Right ventricle myocardium inferior (tissue), 1 donor: ENCODE measurements at places on chromosomes 2 and 18. TPM values are rescaled to one million over a fixed set of nuclear protein-coding genes. Genes with fewer than 3 reads are reported as not detected.

DNA sequence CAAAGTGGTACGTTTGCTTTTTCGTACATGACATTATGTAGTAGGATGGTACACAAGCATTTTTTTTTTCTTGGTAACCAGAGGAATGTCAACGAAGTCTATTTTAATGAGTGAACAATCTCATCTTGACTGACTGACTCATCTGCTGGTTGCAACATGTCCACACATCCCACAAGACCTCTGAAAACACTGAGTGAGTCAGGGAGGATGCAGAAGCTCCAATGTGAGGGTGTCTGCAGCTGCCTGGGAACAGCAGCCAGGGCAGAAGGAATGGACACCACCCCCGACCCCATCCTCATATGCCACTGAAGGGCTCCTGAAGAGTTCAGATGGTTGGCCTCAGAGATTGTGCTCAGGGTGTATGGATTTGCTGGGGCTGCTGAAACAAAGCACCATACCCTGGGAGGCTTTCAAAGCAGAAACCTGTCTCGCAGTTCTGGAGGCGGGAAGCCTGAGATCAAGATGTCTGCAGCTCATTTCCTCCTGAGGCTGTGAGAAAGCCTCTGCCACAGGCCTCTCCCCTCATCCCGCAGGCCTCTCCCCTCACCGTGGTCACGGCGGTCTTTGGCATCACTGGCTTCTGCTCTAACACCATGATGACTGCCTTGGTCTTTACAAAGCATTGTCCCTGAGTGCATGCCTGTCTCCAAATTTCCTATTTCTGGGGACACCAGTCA lies 124.6 kb downstream of the LRATD1 start:
- no peak for DNase-seq

GRCh38 chr18:55144193-55144930 lies 185.1 kb upstream of the CCDC68 start:
- no peak for DNase-seq

DNA sequence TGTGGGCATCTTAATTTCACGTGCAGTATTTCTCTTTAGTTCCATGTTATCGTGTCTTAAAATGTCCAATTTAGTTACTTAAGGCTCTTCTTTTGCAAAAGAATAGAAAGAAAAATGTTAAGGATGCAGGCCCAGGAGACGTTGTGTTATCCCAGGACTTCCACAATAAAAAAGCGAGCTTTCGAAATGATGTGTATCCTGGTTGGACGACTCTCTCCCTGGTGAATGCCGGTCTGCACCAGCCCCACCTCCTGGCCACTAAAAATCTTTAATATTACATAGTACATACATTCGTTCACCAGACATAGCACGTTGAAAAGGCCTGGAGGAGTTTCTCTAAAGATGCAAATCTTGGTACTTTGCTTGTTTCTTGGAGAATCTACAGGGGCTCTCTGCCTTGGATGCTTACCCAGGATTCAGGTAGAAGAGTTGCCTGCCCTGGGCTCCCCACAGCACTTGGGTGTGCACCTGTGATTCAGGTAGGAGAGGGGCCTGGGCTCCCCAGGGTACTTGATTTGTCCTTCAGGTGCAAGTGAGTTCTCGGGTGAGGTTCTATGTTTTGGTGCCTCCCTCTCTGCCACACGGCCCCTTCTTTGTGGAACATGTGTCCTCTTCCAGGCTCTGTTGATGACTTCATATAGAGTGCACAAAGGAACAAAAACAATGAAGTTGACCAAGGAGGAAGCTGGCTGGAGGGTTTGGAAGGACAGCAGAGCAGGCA lies 26.6 kb downstream of the TWIST2 start:
- DNase-seq, result no peak

ATOH8 gene
- 29.1 TPM for total RNA-seq

GRCh38 chr2:96320728-96321622 lies 4.1 kb upstream of the ITPRIPL1 start:
- no peak for DNase-seq

GRCh38 chr2:152303951-152304350 lies 31.0 kb upstream of the FMNL2 start:
- DNase-seq, result no peak

TLX2 gene
- total RNA-seq, result not detected

DNMT3A gene
- total RNA-seq, result 18.6 TPM

TIGD1 gene
- total RNA-seq, result 2.0 TPM

DNA sequence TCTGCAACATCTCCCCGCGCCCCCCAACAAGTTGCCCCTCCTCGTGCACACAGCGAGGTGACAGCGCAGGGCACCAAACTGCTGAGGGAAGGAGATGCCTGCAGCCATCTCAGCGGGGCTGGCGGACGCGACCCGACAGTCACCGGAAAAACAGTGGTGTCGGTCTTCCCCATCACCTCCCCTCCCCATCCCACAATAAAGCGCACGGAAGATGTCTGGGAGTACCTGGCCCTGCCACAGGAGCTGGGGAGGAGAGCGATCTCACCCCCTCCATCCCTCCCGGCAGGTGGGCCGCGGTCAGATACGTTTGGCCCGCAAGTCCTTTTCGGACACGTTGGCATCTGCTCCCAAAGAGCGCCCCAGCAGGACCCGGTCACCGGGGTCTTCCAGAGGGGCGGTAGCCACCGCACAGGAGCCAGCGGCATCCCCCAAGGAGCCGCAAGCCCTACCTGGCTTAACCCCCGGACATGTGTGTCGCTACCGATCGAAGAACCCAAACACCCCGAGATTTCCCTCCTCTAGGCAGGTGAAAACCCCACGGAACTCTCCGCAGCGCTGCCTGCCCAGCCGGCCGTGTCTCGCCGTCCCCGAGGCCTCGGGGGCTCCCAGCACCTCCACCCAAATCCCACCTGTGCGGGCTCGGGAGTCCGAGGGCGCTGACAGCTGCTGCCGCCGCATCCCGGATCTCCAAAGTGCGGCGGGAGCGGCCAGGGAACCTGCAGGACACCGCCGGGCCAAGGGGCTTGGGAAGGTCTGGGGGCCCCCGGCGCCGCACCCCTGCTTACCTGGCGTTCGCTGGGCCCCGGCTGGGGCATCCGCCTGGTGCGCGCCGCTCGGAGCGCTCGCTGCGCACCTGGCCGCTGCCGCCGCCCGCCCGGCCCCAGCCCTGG lies 657 bp downstream of the ATP8B1 start:
- no peak for DNase-seq

DNA sequence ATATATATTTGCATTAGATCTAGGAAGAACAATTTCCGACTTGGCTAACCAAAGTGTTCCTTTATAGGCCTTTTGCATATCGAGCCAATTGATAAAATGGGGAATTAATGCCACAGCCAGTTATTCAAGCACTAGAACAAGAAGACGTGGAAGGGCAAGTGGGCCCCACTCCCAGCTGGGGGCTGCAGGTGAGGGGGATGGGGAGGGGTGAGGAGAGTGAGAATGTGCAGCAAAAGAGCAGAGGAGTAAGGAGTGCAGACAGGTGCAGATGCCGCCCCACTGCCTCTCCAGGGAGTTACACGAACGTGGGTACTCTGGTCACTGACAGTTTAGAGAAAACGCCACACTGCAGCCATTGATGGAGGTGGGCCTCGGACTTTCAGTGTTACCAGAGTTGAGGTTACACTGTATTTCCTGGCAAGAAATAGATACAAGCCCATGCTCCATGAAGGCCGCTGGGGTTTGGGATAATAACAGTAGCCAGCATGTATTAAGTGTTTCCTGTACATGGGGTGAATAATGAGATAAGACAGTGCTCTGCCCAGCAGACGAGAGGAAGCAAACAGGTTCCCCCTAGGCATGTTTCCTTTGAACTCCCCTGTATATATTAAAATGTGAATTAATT lies 40.9 kb downstream of the GORASP2 start:
- no peak for DNase-seq

MRPL30 gene
- total RNA-seq, result 39.3 TPM

SH3RF3 gene
- total RNA-seq, result 8.0 TPM

DNA sequence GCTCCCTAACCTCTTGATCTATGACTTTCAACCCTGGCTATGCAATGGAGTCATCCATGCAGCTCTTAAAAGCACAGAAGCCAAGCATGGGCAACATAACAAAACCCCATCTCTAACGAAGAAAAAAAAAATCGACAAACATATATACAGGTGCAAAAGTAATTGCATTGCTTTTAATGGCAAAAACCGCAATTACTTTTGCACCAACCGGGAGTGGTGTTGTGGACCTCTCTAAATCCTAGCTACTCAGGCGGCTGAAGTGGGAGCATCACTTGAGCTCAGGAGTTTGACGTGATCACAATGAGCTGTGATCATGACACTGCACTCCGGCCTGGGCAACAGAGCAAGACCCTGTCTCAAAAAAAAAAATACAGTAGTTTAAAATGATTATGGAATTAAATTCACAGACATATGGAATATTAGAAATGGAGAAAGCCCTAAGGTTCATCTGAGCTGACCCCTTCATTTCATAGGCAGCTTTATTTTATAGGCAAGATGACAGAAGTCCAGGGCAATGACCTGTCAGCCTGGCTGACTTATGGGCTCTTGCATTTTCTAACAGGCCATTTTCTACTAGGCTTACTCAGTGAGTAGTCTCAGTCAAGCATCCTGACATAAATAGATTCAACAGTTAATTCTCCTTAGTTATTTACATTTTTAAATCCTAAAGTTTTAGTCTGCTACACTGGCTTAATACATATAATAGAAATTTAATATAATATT lies 183.8 kb downstream of the ANKRD44 start:
- no peak for DNase-seq

DNA sequence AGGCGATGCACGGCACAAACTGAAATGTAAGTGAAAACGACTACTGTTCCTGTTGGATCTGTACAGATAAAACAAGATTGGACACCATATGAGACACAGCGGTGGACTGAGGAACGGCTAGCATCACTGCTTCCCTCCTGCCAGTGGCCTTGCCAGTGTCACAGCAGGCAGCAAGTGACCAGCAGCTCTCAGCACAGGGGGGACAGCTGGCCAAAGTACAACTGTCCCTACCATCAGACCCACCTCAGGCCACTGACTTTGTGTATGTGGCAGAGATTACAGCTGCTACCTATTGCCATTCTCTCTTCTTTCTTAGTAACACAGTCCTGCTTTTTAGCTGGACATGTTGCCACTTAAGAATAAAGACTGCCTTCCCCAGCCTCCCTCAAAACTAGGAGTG lies 80.0 kb upstream of the SLC66A3 start:
- no peak for DNase-seq

NEURL3 gene
- 0.14 TPM for total RNA-seq

FSHR gene
- total RNA-seq, result 0.14 TPM

DNA sequence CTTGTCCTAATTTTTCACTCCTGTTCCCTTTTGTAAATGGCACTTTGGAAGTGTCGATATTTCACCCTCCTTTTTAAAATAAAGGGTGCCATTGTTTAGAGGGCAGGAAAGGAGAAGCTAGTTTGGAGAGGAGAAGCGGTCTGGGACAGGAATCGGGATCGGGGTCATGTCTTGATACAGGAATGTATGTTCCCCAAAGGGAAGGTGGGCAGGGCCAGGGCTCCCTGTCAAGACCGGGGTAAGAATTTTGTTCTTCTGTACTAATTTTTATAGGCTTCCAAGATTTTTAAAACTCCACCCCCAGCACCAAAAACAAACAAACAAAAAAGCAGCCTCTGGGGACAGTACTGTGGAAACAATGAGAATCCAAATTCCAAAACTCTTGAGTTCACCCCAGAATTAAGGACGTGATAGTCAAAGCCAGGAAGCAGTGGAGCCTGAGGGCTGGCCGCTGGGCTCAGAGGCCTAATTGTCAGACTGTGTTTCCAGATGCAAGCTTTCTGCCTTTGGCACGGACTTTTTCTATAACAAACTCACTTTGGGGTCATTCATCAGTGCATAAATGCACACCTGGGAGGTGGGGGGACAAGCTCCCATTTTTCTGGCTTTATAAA lies 250.4 kb upstream of the SIX2 start:
- DNase-seq, result no peak

TMEM150A gene
- total RNA-seq, result 10.8 TPM

DNA sequence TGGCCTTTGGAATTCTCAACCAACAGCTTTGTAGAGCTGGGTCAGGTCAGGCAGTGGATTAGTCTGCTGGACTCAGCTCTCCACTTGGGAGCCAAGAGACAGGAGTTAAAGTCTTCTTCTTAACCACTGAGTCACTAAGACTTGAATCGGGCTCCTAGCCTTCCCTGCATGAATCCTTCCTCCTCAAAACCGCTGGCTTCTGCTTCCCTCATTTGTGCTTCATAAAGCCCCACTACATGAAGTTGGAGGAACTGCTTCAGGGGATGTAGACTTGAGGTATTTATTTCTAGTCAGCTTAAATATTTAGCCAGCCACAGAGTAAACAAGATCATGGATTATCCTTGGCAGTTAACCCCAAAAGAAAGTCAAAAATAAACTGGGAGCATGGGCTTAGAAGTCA lies 536.3 kb upstream of the TNP1 start:
- DNase-seq, result no peak

GRCh38 chr2:66733364-66733999 lies 298.6 kb downstream of the MEIS1 start:
- no peak for DNase-seq

GRCh38 chr2:112149194-112149593 lies 11.0 kb downstream of the FBLN7 start:
- DNase-seq, result no peak

DNA sequence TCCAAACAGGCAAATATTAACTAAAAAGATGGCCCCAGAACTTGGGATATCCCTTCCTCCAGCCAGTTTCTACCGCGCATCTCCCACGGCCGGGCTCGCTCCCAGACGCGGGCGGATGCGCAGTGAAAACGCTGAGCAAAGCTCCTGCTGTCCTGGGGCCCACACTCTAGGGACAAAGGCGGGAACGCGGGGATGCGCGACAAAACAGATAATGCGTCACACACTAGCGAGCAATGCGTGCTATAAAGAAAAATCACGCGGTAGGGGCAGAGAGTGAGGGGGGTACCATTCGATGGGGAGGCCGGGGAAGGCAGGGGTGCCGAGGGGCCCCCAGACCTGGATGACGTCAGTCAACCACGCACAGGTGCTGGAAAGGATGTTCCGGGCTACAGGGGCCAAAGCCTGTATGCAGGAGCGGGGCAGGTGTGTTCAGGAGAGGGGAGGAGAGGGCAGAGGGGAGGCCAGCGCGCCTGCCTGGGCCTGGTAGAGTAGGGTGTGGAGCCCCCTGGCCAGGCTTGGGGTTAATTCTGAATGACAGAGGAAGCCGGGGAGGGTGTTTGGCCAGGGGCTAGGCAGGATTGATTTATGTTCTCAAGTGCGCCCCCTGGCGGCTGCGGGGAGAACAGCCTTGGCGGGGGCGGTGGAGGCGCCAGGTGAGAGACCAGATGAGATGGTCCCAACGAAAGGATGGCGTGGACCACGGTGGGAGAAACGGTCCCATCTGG lies 14.9 kb upstream of the ITM2C start:
- peak; percentile 90 for DNase-seq

EHBP1 gene
- 25.7 TPM for total RNA-seq

- DNase-seq, result no peak
Measured at GRCh38 chr2:74481961-74482800, 617 bp downstream of the CCDC142 start.

DNA sequence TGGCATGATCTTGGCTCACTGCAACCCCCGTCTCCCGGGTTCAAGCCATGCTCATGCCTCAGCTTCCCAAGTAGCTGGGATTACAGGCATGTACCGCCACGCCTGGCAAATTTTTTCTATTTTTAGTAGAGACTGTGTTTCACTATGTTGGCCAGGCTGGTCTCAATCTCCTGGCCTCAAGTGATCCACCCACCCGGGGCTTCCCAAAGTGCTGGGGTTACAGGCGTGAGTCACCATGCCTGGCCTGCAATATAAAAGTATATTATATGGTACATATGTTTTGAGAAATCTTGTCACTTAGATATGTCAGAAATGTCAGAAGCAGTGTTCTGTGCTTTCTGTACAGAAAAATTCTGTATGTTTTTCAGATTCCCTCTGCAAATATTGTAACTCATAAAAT lies 19.2 kb upstream of the XPO1 start:
- no peak for DNase-seq

- no peak for DNase-seq
Measured at GRCh38 chr2:11625671-11626070, 44.3 kb downstream of the NTSR2 start.

- DNase-seq, result no peak
Measured at GRCh38 chr2:45883603-45884000, 232.1 kb downstream of the PRKCE start.
